ENCODE measurements at places on chromosomes 16 and 17.

DNA sequence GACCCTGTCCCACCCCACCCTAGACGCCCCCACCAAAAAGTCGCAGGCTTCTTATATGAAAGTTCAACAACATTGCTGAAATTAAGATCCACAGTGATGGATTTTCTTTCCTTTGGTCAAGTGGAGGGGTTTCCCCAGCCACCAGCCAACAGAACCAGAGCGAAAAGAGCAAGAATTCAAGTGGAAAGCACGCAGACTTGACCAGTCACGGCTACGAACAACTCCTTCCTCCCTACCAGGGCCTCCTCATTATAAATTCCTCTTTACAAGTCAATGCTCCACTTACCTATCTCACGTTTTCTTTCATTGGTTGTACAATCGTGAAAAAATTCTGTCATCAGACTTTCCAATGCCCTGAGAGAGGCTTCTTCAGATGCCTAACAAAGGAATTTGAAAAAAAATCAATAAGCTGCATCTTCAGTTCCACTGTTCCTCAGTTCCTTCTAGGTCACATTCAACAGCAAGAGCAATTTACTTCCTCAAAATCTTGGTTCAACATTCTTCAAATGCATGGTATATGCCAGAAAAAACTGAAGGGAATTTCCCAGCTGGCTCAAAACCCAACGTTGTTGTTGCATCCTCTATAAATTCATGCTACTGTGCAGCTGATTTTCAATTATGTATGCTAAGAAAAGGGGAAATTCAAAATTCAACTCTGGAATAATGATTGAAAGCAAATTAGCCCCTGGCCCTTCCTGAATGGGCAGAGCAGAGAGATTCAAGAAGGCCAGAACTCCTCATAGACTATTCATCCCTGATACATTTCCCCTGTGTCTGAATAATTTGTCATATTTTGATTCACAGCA, 30.9 kb downstream of the XPO6 start:
- peaks cover 67% of the 10 kb centered on the region for H3K36me3 ChIP-seq
- no peak overlapping the region for H3K4me3 ChIP-seq
- DNase-seq, result no peak
- no peaks in the 10 kb centered on the region for H3K27me3 ChIP-seq

GRCh38 chr17:63249256-63250004, 196.7 kb downstream of the CYB561 start:
- no peak for DNase-seq
- H3K4me3 ChIP-seq, result no peak overlapping the region
- no peaks in the 10 kb centered on the region for H3K36me3 ChIP-seq
- peaks cover 2% of the 10 kb centered on the region for H3K27me3 ChIP-seq
- H3K27ac ChIP-seq, result no peak overlapping the region

DNA sequence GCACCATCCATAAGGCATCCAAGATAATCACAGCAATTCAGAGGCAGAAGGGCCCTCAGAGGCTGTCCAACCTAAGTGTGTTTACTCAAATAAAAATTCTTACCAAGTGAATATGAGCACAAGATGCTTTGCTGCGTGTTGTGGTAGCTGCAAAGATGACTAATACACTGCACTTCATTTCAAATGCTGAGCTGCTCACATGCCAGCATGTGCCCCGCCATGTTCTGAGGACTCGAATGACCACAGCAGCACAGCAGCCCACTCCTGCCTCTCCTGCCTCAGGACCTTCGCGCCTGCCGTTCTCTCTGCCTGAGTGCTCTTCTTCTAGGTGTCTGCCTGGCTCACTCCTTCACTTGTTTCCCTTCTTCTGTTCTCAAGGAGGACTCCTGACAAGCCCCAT, 19.0 kb downstream of the PIK3R5 start:
- no peak overlapping the region for H3K27ac ChIP-seq
- H3K27me3 ChIP-seq, result no peaks in the 10 kb centered on the region
- no peak for DNase-seq
- peaks cover 82% of the 10 kb centered on the region for H3K4me1 ChIP-seq

DNA sequence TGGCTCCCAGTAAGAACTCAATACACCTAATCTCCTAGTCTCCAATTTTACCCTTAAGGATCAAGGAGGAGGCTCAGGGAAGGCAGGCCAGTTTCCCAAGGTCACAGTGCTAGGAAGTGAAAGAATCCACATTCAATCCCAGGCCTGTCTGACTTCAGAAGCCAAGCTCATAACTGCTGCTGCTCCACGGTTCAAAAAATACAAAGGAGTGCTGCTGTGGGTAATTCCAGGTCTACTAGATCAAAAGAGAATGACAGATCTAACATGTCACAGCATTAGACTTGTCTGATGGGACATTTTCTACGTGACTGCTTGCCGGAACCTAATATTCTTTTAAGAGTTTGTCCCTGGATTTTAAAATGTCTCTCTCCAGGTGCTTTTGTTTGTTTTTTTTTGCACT, 48.8 kb upstream of the IRX6 start:
- H3K36me3 ChIP-seq, result no peaks in the 10 kb centered on the region
- H3K27me3 ChIP-seq, result no peaks in the 10 kb centered on the region

- no peak overlapping the region for H3K27ac ChIP-seq
- no peak overlapping the region for H3K4me3 ChIP-seq
- DNase-seq, result no peak
- H3K27me3 ChIP-seq, result no peaks in the 10 kb centered on the region
Observed at GRCh38 chr16:57430955-57431354, 16.2 kb downstream of the CIAPIN1 start.

- H3K36me3 ChIP-seq, result peaks cover 38% of the 10 kb centered on the region
- H3K27ac ChIP-seq, result no peak overlapping the region
- H3K27me3 ChIP-seq, result no peaks in the 10 kb centered on the region
- no peak overlapping the region for H3K4me3 ChIP-seq
- H3K4me1 ChIP-seq, result peaks cover 10% of the 10 kb centered on the region
Observed at GRCh38 chr17:18356624-18357023, 6.7 kb downstream of the SHMT1 start.

DNA sequence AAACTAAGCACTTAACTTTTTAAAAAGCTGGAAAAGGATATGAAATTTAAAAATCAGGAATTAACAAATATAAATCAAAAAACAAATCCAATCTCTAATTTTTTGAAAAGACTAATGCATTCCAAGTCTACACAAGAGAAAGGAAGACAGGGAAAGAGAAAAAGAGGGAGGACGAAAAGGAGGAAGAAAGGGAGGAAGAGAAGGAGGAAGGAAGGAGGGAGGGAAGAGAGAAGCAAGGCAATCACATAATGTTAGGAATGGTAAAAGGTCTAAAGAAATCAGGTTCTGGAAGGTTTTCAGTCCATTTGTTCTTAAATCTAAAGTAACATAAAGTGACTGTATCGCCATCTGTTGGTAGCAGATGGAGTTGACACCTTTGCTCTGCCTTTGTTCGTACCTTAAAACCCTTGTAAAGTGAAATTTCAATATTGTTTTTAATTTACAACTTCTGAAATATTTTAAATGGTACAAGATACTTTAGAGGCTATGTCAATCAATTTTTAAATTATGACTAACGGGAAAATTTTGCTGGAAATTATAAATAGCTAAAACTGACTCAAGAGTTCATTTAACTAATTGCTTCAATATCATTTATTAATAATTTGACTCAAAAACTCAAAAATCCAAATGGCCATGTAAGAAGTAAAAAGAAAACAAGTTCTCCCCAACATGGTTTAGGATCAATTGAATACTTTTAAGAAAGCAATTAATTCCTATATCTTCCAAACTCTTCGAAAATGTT, 20.4 kb upstream of the CDYL2 start:
- no peak overlapping the region for H3K27ac ChIP-seq
- H3K27me3 ChIP-seq, result peaks cover 17% of the 10 kb centered on the region
- peak; percentile 52 for DNase-seq
- peaks cover 1% of the 10 kb centered on the region for H3K4me1 ChIP-seq

DNA sequence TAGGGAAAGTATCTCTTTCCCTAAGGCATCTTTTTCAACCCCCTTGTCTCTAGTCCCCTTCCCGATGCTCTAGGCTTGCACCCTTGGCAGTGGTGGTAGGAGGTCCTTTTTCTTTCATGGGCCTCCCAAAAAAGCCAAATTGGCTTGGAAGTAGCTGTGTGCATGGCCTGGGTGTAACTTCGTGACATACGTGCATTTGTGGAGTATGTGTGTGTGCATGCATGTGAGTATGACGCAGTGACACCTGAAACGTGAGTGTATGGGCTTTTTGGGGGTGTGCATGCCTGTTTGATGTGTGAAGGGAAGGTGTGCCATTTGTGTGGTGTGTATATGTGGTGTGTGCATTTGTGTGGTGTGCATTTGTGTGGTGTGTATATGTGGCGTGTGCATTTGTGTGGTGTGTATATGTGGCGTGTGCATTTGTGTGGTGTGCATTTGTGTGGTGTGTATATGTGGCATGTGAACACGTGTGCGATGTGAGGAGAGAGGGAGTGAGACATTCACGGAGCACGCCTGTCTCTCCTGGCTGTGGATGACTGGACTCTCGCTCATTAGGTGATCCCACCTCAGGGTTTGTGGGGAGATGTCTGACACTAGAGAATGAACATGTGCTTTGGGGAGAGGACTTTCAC, 15.7 kb downstream of the IGFBP4 start:
- no peak overlapping the region for H3K4me3 ChIP-seq
- H3K36me3 ChIP-seq, result peaks cover 20% of the 10 kb centered on the region
- no peak for DNase-seq
- peaks cover 4% of the 10 kb centered on the region for H3K27me3 ChIP-seq
- H3K4me1 ChIP-seq, result no peaks in the 10 kb centered on the region

GRCh38 chr17:46950342-46950996, 27.5 kb downstream of the GOSR2 start:
- H3K27ac ChIP-seq, result no peak overlapping the region
- DNase-seq, result no peak
- H3K4me3 ChIP-seq, result no peak overlapping the region
- no peaks in the 10 kb centered on the region for H3K4me1 ChIP-seq
- no peaks in the 10 kb centered on the region for H3K27me3 ChIP-seq

Data from activated CD4-positive, alpha-beta memory T cell treated with anti-CD3 and anti-CD28 coated beads, Interleukin-2, amount 10 ng/mL, durations not matched to agents 7 days and 5 days (primary cell).